ENCODE measurements at places on chromosomes 13 and 19.
A peak's percentile ranks its signal among the peaks of the same experiment; 100 is the strongest.

GRCh38 chr13:33096886-33097605 lies 80.8 kb downstream of the KL start:
- no peak for DNase-seq

DNA sequence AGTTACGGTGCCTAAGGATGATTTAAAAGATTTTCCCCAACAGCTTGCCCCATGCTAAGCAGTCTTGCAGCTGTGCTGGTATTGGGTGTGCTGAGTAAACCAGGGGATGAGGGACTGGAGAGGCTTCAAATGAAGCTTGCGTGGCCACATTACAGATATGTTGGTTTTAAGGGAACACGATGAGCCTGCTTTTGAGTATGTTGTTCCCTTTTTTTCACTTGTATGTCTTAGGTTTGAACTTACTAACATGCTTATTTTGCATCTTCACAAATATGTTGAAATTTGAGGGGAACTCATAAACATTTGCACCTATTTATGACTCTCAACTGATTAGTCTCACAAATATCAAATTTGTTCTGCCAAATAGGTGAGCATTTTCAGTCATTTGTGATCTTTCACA lies 2.0 kb upstream of the IL17D start:
- no peak for DNase-seq

- DNase-seq, result peak; percentile 15
These were observed 15.8 kb downstream of the CFAP97D2 start for GRCh38 chr13:114194853-114195252.

GRCh38 chr13:113383089-113383488 lies 19.2 kb upstream of the GRTP1 start:
- no peak for DNase-seq

GRCh38 chr13:28424541-28424940 lies 70.4 kb downstream of the FLT1 start:
- DNase-seq, result no peak

- DNase-seq, result peak; percentile 37
These were observed 7.2 kb downstream of the HNRNPL start for GRCh38 chr19:38842439-38843174.

DNA sequence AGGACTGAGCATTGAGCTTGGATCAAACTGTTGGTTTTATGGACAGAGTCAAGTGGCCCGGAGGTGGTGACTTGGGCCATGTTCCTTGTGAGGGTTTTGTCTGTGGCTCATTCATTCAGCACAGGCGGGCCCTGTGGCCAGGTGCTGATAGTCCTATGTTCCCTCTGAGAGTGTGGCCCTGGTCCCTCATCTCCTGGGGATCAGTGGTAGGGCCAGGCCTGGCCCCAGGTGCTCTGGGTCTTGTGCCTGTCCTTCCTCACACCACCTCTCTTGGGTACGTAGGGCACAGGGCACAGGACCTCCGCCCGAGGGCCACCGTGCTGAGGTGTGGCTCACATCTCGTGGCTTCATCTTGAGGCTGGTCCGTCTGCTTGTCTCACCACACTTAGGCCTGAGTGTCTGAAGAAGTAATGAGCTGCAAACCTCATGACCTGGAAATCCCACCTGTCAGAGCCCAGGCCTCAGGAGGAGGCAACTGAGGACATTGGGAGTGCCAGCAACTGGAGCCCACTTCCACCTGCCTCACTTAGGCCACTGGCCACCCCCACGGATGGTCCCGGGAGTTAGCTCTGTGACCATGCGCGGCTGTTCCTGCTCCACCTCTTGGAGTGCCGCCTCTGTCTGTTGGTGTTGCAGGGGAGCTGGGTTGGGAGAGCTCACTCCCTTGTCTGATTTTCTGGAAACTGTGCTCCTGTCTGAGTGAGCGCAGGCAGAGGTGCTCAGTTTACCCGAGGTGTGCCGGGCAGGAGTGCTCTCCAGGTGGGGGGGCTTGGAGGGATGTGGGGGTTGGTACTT lies 53.4 kb downstream of the KDM4B start:
- DNase-seq, result no peak

GRCh38 chr13:66137384-66137783 lies 1092.8 kb downstream of the PCDH9 start:
- no peak for DNase-seq

- peak; percentile 41 for DNase-seq
These were observed 6.1 kb upstream of the CLEC4G start for GRCh38 chr19:7738023-7738422.

Measured in stimulated activated naive CD4-positive, alpha-beta T cell treated with Interleukin-2 at 50 U/mL for 16 hours (primary cell).